Muscle of leg (tissue), 16 donors: ENCODE measurements at places on chromosomes 5 and 9.
A peak's percentile ranks its signal among the peaks of the same experiment; 100 is the strongest.

DNA sequence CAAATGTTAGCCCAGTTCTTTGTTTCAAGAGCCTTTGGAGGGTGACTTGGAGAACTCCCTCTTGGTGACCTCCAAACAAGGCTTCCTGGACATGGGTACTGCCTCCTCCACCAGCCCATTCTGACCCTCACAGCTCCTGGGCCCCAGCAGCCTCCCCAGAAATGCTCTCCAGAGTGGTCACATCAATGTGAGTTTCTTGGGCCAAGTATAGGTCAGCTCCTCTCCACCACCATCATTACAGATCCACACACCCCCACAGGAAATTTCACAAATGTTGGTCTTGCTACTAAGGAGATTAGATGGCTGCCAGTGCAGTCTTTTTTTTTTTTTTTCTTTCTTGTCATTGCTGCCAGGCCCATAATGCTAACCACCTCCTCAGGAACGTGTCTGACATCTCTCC, 410.7 kb downstream of the DTWD2 start:
- DNase-seq = no peak

- DNase-seq = no peak
Observed at GRCh38 chr5:96880444-96881164, 4.3 kb downstream of the ERAP2 start.

DNA sequence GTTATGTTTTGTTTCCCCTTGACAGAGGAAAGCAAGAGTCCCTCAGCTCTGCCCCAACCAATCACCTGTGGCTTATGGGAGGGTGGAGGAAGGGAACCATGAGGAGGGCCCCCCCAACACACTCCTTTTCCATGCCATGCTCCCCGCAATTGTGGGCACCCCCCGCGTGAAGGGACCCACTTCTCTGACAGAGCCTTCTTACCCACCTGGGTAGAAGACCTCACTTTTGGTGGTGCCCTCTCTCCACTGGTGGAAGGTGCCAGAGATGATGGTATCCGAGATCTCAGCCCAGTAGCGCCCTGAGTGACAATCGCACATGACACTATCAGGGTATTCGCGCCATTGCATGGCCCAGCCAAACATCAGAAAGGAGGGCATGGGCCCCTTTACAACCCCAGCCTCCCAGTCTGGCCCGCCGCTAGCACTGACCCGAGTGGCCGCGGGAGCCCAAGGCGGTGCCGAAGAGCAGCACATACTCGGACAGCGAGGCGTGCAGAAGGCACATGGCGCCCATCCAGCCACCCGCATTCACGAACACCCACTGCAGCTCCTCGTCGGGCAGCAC, 714 bp downstream of the SIGMAR1 start:
- no peak for DNase-seq

- no peak for DNase-seq
Observed at GRCh38 chr5:158977642-158978041, 122.1 kb downstream of the EBF1 start.

DNA sequence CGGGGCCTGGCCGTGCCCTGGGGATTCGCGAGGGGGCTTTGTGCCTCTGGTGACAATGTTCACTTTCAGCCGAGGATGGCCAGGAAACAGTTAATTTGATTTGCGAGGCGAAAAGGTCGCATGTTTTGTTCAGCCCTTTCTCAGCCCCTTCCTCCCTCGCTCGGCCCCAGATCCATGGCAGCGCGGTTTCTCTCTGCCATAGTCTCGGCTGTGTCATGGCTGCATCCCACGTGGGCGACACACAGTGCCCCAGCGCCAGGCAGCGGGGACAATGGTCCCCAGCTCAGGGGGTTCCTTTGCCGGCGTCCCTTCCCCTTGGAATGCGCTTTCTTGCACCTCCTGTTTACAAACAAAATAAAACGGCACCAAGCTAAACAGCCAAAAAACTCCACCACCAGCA, 370.3 kb upstream of the IRX2 start:
- no peak for DNase-seq

GRCh38 chr5:82351754-82352145, 73.6 kb upstream of the RPS23 start:
- DNase-seq = peak; percentile 93

GRCh38 chr5:1094670-1095190, 17.1 kb downstream of the SLC12A7 start:
- DNase-seq = no peak

DNA sequence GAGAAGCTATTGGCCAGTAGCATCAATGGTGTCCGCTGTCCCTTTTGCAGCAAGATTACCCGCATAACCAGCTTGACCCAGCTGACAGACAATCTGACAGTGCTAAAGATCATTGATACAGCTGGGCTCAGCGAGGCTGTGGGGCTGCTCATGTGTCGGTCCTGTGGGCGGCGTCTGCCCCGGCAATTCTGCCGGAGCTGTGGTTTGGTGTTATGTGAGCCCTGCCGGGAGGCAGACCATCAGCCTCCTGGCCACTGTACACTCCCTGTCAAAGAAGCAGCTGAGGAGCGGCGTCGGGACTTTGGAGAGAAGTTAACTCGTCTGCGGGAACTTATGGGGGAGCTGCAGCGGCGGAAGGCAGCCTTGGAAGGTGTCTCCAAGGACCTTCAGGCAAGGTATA, 10.8 kb downstream of the TRIM32 start:
- DNase-seq = no peak

GRCh38 chr5:6261668-6262067, 116.7 kb downstream of the MED10 start:
- peak; percentile 12 for DNase-seq

GRCh38 chr5:75706775-75707174, 10.5 kb downstream of the POC5 start:
- no peak for DNase-seq

DNA sequence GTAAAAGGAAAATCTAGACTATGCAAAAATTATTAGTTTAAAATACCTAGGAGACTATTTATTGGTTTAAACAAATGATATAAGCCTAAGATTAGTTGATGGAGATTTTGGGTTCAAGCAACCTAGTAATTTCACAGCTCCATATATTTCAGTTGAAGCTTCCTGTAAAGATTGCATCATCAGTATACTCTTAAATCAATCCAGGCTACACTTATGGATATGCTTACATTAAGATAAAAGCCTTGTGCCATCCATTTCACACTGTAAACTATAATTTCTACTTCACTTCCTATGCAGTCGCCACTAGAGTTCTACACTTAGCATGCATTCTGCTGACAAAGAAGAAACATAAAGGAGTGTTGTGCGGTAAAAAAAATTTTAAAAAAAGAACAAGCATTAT, 7.3 kb upstream of the LIX1 start:
- no peak for DNase-seq

- no peak for DNase-seq
Observed at GRCh38 chr9:20579524-20580314, 42.6 kb downstream of the MLLT3 start.

GRCh38 chr5:80034559-80034958, 589 bp upstream of the THBS4 start:
- no peak for DNase-seq
